ENCODE measurements at places on chromosomes 12 and 14.

DNA sequence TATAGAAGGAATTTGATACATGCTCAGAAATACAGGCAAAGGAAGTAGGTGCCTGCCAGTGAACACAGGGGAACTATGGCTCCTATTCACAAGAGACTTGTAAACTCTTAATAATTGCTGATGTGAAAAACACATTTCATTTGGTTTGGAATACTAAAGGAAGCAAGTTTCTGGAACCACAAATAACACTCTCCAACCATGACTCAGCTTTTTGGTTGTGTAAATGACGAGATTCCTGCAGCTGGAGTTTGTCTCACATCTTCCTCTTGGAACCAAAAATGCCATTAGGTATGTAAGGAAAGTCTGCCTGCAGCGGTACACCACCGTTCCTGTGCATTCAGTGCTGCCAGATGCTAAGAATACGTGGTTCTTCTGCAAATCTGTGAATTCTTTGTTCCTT, 4.5 kb upstream of the OR11H6 start:
- no peak for DNase-seq

- no peak for DNase-seq
Measured at GRCh38 chr12:57729321-57729844, 9.2 kb downstream of the AGAP2 start.

GRCh38 chr14:96086574-96087077, 47.5 kb downstream of the C14orf132 start:
- DNase-seq, result no peak

DNA sequence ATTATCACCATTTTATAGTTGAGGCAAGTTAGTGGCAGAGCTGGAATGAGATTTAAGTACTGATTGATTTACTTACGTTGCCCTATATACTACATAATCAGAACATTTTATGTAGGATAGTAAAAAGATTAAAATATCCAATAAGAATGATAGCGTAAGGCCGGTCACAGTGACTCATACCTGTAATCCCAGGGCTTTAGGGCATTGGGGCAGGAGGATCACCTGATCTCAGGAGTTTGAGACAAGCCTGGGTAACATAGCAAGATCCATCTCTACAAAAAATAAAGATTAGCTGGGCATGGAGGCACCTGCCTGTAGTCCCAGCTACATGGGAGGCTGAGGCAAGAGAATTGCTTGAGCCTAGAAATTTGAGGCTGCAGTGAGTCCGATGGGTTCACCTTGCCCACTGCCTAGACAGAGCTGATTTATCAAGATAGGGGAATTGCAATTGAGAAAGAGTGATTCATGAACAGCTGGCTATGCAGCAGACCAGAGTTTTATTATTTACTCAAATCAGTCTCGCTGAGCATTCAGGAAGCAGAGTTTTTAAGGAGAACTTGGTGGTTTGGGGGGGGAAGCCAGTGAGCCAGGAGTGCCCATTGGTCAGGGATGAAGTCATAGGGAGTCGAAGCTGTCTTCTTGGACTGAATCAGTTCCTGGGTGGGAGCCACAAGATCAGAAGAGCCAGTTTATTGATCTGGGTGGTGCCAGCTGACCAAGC, 24.7 kb upstream of the SGPP1 start:
- DNase-seq, result no peak

GRCh38 chr14:88838015-88838414, 13.6 kb downstream of the TTC8 start:
- no peak for DNase-seq
